WTC11 (cell line): ENCODE measurements at places on chromosomes 1 and 21. TPM values are rescaled to one million over a fixed set of nuclear protein-coding genes. Genes with fewer than 3 reads are reported as not detected.

Gene TNFRSF1B
- 1.6 to 2.7 TPM (median 2.1 TPM) in 3 replicates for total RNA-seq

GRCh38 chr1:228238461-228238860, 30.6 kb downstream of the OBSCN start:
- H3K27me3 ChIP-seq, result no peaks in the 10 kb centered on the region
- no peaks in the 10 kb centered on the region for H3K4me1 ChIP-seq
- no peak overlapping the region for H3K4me3 ChIP-seq

DNA sequence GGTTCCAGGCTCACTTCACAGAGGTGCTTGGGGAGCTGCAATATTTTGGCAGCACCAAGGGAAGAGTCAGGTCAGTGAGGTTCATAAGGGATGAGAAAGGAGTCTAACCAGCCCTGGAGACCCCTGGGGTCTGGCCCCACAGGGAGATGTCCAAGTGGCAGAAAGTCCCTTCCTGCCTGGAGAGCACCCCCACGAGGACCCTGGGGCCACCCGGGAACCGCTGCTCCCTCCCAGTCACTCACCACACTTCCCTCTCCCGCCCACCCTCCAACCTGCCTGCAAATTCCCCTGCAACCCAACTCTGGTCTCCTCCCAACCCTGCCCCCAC, 6.5 kb upstream of the ITGB2 start:
- no peak for DNase-seq
- H3K36me3 ChIP-seq, result no peaks in the 10 kb centered on the region
- peak overlapping the region; percentile 9; the same call in 1 of the 2 replicates for H3K4me3 ChIP-seq

DNA sequence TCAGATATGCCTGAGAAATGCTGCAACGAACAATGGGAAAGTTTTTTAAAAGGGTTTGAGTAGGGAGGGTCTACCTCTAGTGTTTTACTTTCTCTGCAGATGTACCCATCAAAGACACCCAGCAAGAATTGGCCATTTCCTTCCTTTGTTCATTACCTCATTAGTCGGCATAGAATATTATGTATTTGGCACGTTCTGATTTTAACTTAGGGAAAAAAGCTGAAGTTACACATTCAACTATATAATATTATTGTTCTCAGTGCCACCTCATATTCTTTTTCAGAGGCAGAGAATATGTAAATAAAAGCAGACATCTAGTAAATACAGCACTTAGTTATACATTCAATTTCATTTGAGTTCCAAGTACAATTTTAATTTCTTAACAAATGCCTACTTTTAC, 83.7 kb upstream of the PPP2R5A start:
- DNase-seq, result no peak
- H3K4me1 ChIP-seq, result peaks cover 7% of the 10 kb centered on the region
- no peak overlapping the region for H3K27ac ChIP-seq
- H3K4me3 ChIP-seq, result no peak overlapping the region
- no peaks in the 10 kb centered on the region for H3K27me3 ChIP-seq

Gene TUFT1
- 7.7 to 8.6 TPM (median 7.9 TPM) in 3 replicates for total RNA-seq

Gene UBXN10
- 0.52 to 0.76 TPM (median 0.71 TPM) in 3 replicates for total RNA-seq

GRCh38 chr1:87226341-87226760, 102.3 kb upstream of the LMO4 start:
- peak overlapping the region; percentile 46 for H3K27ac ChIP-seq
- peaks cover 11% of the 10 kb centered on the region for H3K4me1 ChIP-seq
- peak; percentile 27 for DNase-seq
- peaks cover 2% of the 10 kb centered on the region; the same call in 1 of the 2 replicates for H3K36me3 ChIP-seq
